Dermis blood vessel endothelial cell (primary cell): ENCODE measurements at places on chromosomes 2 and 18. TPM values are rescaled to one million over a fixed set of nuclear protein-coding genes. Genes with fewer than 3 reads are reported as not detected.

Gene TMEM87B
- 35.1 and 51.1 TPM in 2 replicates for total RNA-seq

Gene SERPINB12
- not detected in 2 replicates for total RNA-seq

Gene NGEF
- 0.17 and 0.33 TPM in 2 replicates for total RNA-seq

Gene ZEB2
- total RNA-seq: 5.3 and 8.4 TPM in 2 replicates

GRCh38 chr2:53498210-53498609 is 269.4 kb upstream of the CHAC2 start:
- DNase-seq: no peak
